ENCODE measurements at places on chromosomes 3 and 15. TPM values are rescaled to one million over a fixed set of nuclear protein-coding genes. Genes with fewer than 3 reads are reported as not detected.

GRCh38 chr3:13537909-13538296, 11.0 kb upstream of the FBLN2 start:
- no peak for DNase-seq

- no peak for DNase-seq
Measured at GRCh38 chr15:70321172-70321819, 223.6 kb upstream of the TLE3 start.

DNA sequence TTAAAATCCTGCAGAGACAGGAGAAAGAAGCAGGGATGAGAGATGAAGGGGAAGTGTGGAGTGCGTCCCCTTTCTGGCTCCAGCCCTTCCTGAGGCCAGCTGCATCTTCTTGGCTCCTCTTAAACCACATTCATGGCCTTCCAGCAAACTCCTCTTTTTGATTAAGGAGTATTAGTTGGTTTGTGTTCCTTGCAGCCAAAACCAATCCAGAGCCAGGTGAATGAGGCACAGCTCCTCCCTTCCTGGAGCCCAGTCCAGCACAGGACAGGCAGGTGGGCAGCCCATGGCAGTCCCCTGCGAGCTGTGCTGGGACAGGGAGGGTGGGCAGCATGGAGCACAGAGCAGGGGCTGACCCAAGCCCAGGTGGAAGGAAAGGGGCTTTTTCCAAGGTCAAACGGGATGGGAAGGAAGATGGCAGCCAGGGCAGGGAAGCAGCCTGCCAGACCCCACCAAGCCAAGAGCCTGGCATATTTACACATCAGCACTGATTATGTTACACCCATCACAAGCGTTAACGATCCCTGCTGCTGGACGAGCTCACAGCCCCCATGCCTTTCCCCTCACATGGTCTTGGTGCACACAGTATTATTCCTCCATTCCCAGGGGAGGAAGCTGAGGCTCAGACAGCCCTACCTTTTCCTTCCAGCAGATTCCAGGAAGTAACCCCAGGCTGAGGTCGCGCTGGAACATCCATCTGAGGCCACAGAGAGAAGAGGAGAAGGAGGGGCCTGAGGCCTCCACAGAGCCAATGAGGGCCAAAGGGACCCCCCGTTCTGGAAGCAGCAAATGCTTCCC, 175.6 kb downstream of the SMAD6 start:
- no peak for DNase-seq

Gene HYAL2
- total RNA-seq = 4.2 TPM

- no peak for DNase-seq
Measured at GRCh38 chr15:98823012-98823458, 174.7 kb downstream of the IGF1R start.

Gene GPR149
- total RNA-seq = not detected

DNA sequence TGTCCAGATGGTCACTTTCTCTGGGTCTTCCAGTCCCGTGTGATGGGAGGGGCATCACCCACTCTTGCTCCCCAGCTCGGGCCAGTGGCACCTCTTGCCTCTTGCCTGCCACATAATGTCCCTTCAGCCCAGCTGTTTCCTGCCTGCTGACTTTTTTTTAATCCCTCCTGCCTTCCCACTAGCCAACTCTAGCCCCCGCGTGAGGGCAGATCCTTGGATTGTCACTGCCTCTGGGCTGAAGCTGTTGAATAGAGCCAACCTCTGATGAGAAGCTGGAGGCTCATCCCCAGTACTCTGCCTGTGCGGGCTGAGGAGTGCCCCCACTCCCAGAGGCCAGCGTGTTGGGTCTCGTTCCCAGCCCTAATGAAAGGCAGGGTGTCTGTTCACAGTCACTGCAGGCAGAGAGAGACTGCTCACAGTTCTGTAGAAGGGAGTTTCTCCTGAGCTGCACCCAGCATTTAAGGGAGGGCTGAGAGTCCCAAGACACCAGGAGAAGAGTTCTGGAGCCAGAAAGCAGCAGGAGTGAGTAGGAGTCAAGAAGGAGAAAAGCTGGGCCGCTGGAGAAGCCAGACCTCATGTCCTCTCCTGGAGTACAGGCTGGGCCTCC, 30.1 kb upstream of the TIMP4 start:
- DNase-seq = no peak

Gene MUSTN1
- 0.83 TPM for total RNA-seq

GRCh38 chr15:92661956-92662355, 6.4 kb upstream of the FAM174B start:
- no peak for DNase-seq

DNA sequence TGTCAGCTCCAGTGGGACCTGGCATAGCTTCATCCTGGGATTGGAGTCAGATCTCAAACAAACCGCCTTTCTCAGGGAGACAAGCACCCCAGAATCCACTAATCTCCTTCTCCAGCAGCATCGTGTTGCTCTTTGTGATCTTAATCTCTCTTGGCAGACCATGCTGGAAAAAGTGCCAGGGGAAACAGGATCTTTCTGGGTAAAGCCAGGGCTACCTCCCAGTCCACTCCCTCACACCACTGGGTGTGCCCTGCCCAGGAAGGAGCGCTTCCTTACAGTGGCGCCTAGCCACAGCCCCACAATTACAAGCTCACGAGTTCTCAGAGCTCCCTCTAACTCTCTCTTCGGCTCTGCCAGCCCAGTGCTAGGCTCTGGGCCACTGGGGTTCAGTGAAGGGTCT, 32.2 kb downstream of the RPLP1 start:
- DNase-seq = no peak

DNA sequence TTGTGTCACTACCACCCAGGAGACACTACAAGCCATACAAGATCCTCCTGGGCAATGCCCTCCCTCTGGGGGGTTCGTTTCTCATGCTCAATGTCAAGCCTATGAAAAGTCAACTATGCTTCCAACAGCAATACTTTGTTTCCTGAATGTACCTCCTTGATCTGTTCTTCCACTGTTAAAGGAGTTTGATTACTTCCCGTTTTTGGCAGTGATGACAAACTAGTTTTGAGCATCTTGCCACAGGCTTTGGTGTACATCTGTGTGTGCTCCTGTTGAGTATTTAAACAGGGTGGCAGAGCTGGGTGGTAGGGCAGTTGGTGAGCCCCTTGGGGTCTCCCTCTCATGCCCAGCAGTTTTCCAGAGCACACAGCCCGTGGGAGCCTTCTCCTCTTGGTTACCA, 81.4 kb downstream of the IL12A start:
- DNase-seq = no peak

- DNase-seq = no peak
Measured at GRCh38 chr15:31477301-31477700, 150.7 kb downstream of the KLF13 start.

Gene ITIH1
- total RNA-seq = 0.80 TPM

Gene TBCCD1
- 11.9 TPM for total RNA-seq

Gene ALDH1A3
- not detected for total RNA-seq

Gene GXYLT2
- total RNA-seq = not detected

Gene OGG1
- total RNA-seq = 60.7 TPM

Gene DNAH12
- 0.22 TPM for total RNA-seq

Gene ADAMTS9
- not detected for total RNA-seq

Gene WNT5A
- total RNA-seq = not detected

DNA sequence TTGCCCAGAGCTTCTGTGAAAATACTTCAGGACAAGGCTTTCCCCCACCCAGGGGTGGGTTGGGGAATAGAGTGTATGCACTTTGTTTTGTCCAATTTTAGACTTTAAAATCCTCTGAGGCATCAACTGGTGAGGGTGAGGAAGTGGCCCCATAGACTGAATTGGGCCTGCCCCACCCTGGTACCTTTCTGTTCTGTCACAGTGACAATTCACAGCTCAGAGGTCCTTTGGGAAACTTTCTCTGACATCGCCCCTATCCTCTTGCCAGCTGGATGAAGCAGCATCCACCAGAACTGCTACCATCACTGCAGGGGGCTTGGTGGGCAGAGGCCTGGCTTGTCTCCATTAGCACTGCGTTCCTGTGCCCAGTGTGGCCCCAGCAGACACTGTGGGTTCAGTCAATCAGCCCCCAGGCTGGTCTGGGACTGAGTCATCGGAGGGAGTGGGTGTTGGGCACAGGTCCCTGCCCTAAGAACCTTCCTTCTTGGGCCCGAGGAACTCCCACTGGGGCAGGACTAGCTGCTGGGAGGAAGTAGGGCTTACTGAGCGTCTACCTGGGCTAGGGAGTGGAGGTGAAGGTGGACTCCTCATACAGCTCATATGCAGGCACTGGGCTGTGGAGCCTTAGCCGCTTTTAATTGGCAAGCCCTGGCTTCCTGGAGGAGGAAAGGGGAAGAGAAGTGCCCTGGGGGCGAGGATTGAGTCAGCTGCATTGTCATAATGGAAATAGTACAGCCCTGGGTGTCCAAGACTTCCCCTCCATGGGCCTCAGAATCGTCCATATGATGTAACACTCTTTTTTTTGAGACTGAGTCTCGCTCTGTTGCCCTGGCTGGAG, 1.5 kb upstream of the PPM1M start:
- peak; percentile 58 for DNase-seq

Gene SLC24A5
- total RNA-seq = not detected

- no peak for DNase-seq
Measured at GRCh38 chr3:121957674-121958415, 63.6 kb downstream of the SLC15A2 start.

GRCh38 chr3:116337229-116337628, 108.1 kb downstream of the LSAMP start:
- no peak for DNase-seq

Gene TMED3
- 25.0 TPM for total RNA-seq

GRCh38 chr3:30751610-30752299, 142.7 kb downstream of the GADL1 start:
- peak; percentile 20 for DNase-seq

DNA sequence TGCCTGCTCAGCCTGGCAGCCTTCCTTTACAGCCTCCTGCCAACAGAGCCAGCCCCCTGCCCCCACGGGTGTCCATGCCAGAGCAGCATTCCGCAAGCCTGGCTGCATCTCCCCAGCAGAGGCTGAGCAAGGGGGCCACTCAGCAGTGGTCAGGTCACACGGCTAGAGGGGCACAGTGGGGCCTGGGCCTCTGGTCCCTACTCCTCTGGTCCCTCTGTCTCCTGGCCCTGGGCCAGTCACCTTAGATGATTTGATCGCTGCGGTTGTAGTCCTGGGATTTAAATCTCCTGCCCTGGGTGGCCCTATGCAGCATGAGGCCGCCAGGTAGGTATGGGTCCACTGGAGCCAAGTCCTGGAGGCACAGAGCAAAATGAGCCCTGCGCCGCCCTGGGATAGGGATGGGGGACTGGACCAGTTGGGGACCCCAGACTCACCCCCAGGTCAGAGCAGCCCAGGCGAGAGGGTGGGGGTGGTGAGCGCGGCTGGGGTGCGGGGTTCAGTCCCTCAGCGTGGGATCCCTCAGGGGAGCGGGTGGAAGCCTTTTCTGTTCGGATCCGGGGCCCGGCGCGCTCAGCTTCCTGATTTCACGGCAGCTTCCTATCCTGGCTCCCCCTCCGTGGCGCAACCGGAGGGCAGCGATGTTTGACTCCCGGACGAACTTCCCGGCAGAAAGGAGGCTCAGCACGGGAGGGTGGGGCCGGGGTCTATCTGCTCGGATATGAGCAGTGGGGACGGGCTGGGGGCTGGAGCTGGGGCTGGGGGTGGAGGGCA, at the start of gene ZBTB47:
ZBTB47 (plus strand) TSS at position 138 of the 771 bp plus-strand sequence. CDS start 4,659 bp downstream, outside the sequence.
- DNase-seq = no peak

GRCh38 chr3:191334346-191334893, 4.1 kb upstream of the UTS2B start:
- no peak for DNase-seq

Gene GPR176
- total RNA-seq = 0.12 TPM

DNA sequence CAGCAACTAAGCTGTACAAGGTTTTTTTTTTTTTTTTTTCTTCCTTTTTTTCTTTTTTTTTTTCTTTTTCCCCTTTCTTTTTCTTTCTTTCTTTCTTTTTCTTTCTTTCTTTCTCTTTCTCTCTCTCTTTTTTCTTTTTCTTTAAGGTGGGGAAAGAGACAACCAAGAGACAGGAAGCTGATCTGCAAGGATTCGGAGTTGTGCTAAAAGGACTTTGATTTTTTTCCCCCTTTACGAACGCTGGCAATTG, 148 bp downstream of the RBMS3 start:
- no peak for DNase-seq

GRCh38 chr3:192275741-192276355, 451.5 kb downstream of the FGF12 start:
- no peak for DNase-seq

DNA sequence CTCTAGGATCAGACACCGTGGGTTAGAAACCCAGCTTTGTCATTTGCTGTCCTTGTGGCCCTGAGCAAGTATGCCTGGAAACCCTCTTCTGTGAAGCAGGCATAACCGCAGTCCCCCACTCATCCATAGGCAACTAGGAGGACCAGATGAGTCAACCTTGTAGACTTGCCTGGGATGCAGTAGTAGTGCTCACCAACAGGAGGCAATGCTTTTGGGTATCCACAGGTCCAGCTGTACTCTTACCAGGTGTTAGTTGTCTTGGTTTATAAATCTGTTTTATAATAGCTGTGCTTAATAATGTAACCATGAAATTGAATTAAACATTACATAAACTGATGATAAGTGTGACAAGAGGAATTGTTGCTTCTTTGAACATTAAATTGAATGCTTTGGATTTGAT, 389.3 kb downstream of the IL20RB start:
- no peak for DNase-seq

Gene ZDHHC23
- 22.7 TPM for total RNA-seq

- DNase-seq = no peak
Measured at GRCh38 chr15:48507416-48508065, 138.0 kb downstream of the FBN1 start.
